ENCODE measurements at places on chromosomes 13 and 19.

DNA sequence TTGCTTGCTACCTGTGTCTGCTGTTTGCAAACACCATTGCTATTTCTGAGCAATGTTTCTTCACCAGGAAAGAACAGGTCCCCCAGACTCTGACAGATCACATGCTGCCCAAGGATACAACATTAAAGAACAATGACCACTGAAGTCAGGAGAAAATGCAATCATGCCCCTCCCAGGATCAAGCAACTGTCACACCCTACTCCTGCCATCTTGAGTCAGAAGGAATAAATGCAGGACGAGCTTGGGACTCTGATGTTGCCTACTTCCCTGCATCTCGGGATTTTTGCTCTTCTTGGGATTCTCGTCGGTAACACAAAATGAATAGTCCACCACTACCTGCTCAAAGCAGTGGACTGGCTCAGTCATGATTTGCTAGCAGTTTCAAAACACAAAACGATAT, 490.6 kb downstream of the COG6 start:
- no peak for DNase-seq

DNA sequence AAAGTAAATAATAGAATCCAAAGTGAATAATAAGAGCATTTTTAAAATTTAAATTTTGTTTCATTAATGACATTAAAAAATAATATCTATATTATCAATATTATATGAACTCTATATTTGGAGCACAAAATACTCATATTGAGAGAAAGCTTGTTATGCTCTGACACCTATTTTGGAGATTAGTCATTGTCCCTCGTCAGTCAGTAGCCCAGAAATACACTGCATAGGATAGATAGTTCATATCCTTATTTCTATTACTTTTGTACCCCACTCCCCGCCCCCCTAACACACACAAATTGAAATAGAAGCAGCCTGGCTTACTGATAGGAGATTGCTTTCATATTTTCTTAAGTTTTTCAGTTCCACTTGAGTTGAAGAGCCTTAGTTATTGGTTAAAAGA, 652.8 kb downstream of the PCDH9 start:
- DNase-seq = no peak

DNA sequence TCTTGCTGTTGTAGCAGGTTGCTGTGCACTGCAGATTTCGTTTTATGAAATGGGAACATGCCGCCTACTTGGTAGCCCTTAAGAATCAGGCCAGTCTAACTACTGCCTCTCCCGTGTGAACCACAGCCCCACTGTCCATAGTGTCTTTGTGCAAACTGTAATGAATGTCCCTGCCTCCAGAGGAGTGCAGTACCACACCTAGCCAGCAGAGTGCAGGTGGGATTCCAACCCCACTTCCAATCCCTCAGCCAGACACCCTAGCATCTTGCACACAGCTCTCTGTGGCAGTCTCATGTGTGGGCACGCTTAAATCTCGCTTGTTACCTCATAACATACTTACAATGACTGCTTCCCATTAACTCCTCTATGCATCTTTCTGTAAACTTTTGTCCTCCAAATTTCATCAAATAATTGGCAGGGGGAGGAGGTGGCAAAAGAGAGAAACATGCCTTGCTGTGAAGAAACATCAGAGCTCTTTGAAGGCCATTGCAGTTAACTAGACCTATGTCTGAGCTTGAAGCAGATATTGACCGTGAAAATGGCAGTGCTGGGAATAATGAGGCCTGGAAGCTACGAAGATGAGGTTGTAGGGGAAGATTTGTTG, 47.2 kb downstream of the ZAR1L start:
- peak; percentile 29 for DNase-seq

GRCh38 chr19:28417361-28417760, 795.6 kb downstream of the UQCRFS1 start:
- DNase-seq = no peak

DNA sequence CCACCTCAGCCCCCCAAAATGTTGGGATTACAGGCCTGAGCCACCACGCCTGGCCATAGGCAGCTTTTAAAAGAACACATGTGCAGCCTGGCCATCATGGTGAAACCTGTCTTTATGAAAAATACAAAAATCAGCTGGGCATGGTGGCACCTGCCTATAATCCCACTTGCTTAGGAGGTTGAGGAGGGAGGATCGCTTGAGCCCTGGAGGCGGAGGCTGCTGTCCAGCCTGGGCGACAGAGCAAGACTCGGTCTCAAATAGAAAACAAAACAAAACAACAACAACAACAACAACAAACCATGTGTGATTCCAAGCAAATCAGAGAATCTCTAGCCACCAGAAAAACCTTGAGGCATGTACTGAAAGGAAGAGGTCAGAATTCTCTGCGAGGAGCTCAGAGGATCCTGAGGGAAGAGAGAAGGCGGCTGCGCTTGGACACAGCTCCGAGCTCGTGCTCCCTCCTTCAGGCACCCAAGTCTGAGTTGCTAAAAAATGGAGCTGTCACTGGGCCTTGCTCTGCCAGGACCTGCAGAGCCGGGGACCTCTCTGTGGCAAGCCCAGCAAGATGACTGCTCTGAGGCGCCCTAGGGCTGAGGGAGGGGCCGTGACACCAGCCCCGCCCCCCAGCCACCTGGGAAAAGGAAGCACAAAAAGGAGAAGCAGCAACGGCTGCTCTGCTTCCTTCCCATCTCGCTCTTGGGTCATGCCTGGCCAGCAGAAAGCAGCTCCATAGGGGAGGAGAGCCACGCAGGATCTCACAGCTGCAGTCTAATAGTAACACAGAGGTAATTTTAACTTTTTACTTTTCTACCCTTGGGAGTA, at the start of gene ARL11:
TSS of gene ARL11 (plus strand) at position 677 of the 822 bp plus-strand sequence. CDS start 1,941 bp downstream, outside the sequence.
- DNase-seq = peak; percentile 14

DNA sequence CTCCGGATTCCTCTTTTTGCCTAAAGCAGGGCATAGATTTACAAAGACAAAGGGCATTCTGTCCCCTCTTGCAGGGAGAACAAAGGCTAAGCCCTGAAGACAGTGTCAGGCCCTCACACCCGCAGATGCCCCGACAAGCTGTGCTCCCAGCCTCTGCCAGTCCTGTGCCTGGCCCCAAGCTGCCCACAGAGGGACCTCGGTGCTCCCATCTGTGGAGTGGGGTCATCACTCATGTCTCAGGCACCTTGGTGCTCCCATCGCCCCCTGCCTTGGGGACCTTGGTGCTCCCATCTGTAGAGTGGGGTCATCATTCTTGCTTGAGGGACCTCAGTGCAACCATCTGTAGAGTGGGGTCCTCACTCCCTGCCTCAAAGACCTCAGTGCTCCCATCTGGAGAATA, 24.3 kb downstream of the C13orf46 start:
- DNase-seq = no peak

DNA sequence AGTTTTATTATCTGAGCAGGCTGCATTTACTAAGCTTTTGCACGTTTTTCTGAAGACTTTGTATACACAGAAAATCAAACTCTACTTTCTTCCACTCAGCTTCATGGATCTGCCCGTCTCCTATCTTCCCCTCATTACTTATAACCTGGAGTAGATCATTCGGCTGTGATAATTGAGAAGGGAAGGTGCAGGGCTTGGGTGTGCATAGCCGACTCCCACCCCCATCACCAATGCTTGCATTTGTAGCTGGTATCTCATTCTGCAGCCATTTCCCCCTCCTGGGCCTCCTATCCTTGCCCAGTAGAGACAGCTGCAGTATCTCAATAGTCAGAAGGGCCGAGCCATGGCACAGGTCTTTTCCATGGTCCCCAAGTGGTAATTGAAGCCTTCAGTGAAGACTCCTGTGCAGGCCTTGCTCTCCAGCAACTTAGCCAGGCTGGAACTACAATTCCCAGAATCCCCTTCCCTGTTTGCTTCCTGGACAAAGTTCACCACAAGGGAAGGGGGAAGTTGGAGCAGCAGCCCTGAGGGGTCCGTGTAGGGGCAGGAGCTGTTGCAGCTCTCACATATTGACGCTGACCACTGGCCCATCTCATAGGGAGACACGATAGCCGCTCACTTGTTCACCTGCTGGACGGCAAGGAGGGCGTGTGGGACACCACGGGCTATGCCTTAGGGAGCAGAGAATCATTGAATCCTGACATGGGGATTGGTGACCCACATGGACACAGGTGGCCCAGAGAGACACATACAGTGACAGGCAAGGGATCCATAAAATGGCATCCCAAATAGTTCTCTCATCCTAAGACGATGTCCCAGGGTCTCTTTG, 2.1 kb upstream of the SIGLEC8 start:
- no peak for DNase-seq

DNA sequence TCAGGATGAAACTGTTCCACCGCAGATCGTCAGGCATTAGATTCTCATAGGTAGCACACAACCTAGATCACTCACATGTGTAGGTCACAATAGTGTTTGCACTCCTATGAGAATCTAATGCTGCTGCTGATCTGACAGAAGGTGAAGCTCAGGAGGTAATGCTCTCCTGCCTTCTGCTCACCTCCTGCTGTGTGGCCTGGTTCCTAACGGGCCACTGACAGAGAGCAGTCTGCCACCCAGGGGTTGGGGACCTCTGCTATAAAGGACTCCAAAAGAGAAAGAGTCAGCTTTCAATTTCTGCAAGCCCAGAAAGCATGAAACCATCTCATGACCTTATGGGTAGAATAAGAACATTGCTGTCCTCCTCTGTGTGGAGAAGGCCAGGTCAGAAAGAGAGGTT, 43.5 kb upstream of the PCCA start:
- no peak for DNase-seq

DNA sequence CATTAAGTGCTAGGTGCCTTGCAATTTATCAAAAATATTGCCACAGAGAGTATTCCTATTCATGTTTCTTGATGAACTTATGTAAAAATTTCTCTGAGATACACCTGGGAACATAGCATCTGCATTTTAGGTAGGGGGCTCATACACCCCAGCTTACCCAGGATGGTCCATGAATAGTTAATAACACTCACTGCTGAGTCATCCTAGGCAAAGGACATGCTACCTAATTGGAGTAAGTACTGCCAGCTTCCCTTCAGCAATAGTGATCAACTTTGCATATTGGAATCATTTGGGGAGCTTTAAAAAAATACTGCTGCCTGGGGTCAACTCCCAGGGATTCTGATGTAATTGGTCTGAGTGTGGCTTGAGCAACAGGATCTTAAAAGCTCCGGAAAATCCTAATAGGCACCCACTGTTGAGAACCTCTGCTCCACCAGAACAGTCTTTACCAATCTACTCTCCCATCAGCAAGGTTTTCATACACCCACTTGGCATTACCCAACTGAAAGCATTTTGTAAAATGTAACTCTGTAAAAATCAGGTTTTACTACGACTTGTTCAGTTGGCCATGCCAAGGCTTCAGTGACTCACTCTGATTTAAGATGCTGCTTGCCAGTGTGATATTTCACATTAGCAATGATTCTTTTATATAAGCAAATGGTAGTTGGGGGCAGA, 67.2 kb upstream of the FNDC3A start:
- no peak for DNase-seq

DNA sequence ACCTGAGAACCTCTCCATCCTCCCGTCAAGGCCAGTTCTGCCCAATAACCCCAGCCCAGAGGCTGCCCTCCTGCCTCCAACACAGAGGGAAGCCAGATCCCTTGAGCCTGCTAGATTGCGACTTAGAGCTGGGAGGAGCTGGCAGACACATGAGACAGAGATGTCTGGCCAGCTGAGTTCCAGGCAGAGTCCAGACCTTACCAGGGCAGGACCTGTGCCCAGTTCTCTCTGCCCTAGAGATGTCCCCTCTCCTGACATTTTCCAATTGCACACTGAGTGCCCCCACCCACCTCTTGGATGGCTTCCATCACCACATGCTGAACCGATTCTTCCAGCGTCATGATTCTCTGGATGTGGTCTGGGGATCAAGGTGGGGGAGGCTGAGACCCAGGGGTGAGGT, 3.0 kb downstream of the HOOK2 start:
- no peak for DNase-seq

GRCh38 chr19:1768248-1768647, 14.9 kb downstream of the ONECUT3 start:
- DNase-seq = no peak

- no peak for DNase-seq
These were observed 1.1 kb upstream of the SWSAP1 start for GRCh38 chr19:11373166-11373884.
